ENCODE measurements at places on chromosomes 2 and 18.
A peak's percentile ranks its signal among the peaks of the same experiment; 100 is the strongest.

GRCh38 chr2:171394164-171394740 lies 39.5 kb downstream of the METTL8 start:
- no peak for DNase-seq

- DNase-seq = no peak
Measured at GRCh38 chr2:17935242-17935885, 56.9 kb downstream of the KCNS3 start.

GRCh38 chr18:59777636-59778035 lies 80.4 kb upstream of the CCBE1 start:
- DNase-seq = no peak

DNA sequence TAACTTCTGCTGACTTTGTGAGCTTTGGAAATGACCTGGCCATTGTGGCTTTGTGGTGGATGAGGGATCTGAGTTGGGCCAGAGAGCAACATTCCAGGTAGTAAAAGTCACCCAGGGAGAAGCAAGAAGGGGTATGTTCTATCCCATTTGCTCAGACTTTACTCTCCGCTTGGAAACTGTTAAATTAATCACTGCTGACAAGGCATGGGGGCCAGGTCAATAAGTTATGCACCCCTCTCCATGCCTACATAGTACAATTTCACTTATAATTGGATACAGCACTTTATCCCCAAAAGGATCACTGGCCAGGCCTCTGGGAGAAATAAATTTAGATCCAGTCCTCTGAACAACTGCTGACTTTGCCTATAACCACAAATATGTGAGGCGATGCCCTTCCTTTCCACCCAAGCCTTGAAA lies 92.1 kb downstream of the RPRM start:
- DNase-seq = peak; percentile 5

DNA sequence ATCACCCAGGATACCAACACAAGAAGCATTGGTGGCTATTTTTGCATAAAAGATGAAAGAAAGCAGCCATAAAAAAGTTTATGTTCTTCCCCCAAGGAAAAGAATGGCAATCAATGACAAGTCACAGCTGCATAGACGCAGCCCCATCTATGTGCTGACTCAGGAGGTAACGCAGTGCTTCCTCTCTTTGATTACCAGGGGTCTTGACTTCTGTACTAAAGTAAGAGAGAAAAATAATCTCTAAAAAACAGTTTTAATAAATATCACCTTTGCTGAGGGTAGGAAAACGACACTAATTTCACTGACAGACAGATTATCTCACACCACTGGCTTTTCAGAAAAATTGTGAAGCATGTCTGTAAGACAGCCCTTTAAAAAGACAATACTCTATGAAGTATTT lies 33.9 kb upstream of the EVA1A start:
- DNase-seq = no peak

- no peak for DNase-seq
Measured at GRCh38 chr18:49515516-49515915, 28.5 kb upstream of the C18orf32 start.

GRCh38 chr2:40218679-40219078 lies 233.2 kb downstream of the SLC8A1 start:
- DNase-seq = no peak

- DNase-seq = no peak
Measured at GRCh38 chr18:22789600-22789999, 143.5 kb upstream of the RBBP8 start.

GRCh38 chr2:36655453-36655852 lies 41.1 kb upstream of the VIT start:
- no peak for DNase-seq

DNA sequence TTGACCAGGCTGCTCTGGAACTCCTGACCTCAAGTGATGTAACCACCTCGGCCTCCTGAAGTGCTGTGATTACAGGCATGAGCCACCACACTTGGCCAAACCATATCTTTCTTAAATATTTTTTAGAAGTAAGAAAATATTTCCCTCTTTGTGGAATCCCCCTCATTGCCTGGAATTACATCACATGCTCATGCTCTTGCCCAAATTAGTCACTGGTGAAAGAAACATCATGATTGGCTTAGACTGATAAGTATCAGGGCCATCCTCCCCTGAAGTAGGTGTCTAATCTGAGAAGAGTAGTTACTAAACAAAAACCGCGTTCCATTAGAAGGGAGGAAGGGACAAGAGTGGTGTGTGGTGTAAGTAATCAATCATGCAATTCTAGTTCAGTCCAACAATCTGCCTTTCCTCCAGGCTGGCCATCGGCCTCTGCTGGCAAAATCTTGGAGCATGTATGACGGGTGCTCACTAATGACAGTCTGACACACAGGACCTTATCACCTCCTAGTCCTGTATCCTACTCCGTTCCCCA lies 52.3 kb upstream of the SCG2 start:
- peak; percentile 1 for DNase-seq

- DNase-seq = no peak
Measured at GRCh38 chr2:6353669-6354068, 512.0 kb downstream of the CMPK2 start.

- DNase-seq = no peak
Measured at GRCh38 chr18:42426496-42427015, 471.5 kb downstream of the PIK3C3 start.

DNA sequence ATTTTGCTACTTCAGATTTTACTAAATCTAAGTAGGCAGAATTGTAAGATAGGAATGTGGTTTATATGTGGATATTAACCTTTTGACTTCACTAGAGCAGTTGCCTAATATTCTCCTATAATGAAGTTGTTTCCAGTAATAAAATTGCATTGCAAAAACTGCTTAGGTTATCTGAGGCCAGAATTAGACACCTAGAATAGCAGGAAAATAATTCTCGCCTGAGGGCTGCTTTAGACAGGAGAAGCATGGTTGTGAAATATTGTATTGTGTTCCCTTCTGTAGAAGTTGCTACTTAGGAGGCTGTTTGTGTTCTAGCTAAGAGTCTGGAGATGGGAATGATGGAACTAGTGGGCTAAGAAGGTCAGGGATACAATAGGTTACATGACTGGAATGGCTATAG lies 146.3 kb downstream of the PLCL1 start:
- DNase-seq = no peak

DNA sequence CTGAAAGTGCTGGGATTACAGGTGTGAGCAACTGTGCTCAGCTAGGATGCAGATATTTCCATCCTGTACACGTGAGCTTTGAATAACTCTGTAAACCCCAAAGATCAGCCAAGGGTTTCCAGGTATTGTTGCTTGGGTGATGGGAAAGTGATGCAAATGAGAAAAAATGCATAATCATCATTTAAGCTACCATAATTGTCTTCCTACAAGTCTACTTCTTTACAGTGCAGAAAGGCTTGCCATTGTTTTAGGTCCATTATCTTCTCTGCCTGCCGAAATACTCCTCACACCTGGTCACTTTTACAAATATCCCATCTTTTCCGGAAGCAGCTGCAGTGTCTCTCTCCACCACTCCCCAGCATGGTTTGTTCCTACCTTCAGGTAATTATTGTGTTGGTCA lies 259.8 kb upstream of the CCDC68 start:
- no peak for DNase-seq

GRCh38 chr2:156181208-156181607 lies 151.3 kb downstream of the NR4A2 start:
- no peak for DNase-seq

GRCh38 chr2:102141970-102142828 lies at the start of gene IL1R1:
Gene IL1R1, plus strand, starts transcription at chr2:102142746. Its CDS starts 14,979 bp downstream, at chr2:102157725.
- peak; percentile 54 for DNase-seq

GRCh38 chr18:55097456-55098170 lies 138.4 kb upstream of the CCDC68 start:
- peak; percentile 94 for DNase-seq

- no peak for DNase-seq
Measured at GRCh38 chr2:108612153-108612513, 77.9 kb downstream of the LIMS1 start.

DNA sequence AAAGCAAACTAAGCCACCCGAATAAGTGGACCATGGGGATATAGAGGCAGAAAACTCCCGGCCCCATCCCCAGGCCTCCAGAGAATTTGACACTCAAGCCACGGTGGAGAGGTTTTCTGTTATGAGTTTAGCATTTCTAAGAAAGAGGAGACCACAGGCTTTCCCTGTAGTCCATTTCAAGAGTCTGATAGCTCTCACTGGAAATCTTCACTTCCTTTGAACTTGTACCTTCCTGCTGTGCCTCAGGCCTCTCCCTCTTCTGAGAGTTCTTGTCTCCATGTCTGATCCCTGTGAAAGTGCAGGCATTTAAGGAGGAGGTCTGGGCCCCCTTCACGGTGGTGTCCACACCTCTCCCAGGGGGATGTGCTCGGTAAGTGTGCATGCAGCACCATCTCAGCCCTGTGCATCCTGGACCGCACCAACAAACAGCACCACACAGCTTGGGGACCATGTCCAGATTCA lies 113.7 kb downstream of the BCL2 start:
- no peak for DNase-seq

- no peak for DNase-seq
Measured at GRCh38 chr2:119214453-119215037, 9.1 kb upstream of the STEAP3 start.

DNA sequence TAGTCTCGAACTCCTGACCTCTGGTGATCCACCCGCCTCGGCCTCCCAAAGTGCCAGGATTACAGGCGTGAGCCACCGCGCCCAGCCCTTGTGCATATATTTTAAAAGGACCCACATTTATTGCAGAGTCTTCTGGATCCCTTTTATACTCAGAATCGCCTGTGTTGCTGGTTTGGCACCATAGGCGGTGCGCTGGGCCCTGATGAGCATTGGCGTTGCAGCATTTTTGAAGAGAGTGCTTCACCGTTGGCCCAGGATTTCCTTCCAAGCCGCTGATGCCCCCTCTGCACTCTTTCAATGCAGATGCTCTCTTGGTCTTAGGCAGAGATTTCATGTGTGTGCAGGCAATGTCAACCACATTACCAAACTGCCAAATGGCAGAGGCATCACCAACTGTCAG lies 13.5 kb upstream of the TFCP2L1 start:
- no peak for DNase-seq

- DNase-seq = no peak
Measured at GRCh38 chr2:185188656-185189055, 549.9 kb upstream of the FSIP2 start.

DNA sequence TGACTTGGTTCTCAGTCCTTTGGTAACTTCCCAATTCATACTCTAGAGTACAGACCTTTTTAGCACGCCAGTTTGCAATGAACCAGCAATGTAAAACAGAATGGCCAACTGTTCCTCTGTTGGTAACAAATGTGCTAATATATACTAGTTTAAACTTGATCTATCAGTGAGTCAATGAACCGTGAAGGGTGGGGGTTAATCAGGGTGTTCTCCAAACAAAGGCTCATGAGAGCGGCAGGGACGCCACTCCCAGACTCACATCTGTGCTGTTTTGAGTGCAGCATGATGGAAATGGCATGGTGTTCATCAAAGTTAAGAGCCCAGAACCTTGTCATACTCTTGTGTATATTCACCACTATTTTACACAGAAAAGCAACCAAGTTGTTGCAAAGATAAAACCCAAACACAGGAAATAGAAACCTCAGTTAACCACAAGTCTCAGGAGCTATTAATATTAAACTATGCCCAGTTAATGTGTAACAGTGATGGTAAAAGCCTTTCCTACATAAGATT lies 70.3 kb downstream of the CERKL start:
- DNase-seq = peak; percentile 39

GRCh38 chr2:12556762-12557161 lies 160.0 kb upstream of the TRIB2 start:
- DNase-seq = peak; percentile 55

GRCh38 chr2:149568138-149568537 lies 19.4 kb downstream of the MMADHC start:
- DNase-seq = no peak

GRCh38 chr2:180524499-180524898 lies 455.9 kb upstream of the UBE2E3 start:
- no peak for DNase-seq

DNA sequence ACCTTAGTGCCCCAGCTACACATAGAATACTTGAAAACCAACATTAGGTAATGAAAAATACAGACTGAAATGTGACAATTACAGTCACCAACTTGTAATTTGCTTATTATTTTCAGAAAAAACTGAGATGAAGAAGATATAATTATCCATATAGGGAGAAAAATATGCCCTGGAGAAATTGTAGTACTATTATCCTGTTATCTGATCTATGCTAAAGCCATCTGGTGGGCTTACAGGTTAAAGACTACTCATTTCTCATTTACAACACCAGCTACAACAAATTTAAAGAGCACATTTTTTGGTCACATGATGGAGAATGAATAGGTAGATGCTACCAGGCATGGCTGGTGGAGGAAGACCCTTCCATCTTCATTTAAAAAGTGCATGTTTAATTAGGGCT lies 79.6 kb upstream of the NYAP2 start:
- no peak for DNase-seq

DNA sequence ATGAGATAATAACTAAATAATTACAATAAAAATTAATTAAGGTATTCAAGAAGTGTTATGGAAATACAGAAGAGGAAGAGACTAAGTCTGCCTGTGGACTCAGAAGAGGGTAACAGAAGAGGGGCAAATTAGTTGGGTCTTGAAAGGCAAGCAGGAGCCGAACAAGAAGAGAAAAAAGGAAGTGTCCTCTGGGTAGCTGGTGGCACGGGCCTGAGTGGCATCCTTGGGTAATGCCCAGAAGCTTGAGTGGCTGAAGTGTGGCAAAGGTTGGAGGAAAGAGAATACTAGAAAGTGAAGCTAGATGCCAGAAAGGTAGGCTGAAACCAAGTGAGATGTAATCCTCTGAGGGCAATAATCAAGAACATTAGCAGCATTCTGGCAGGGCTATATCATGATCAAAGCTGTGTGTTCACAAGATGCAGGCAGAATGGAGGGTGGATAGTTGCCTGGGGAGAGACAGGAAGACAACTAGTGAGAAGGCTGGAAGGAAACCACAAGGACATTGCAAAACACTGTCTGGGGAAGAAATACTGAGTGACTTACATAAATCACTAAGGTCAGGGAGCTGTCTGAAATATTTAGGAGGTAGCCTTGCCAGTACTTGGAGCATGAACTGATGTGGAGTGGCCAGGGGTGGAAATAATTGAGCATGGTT lies 16.2 kb downstream of the DOCK10 start:
- DNase-seq = no peak

Data from SW480 (cell line).